ENCODE measurements at places on chromosomes 4 and X. TPM values are rescaled to one million over a fixed set of nuclear protein-coding genes. Genes with fewer than 3 reads are reported as not detected.
A peak's percentile ranks its signal among the peaks of the same experiment; 100 is the strongest.

The EVC2 gene
- total RNA-seq: 2.2 TPM

The ZCCHC12 gene
- not detected for total RNA-seq

The KLHL4 gene
- 0.05 TPM for total RNA-seq

The OPRPN gene
- not detected for total RNA-seq

The GPR143 gene
- not detected for total RNA-seq

The MANBA gene
- total RNA-seq: 14.5 TPM

The CT83 gene
- not detected for total RNA-seq

- no peaks in the 10 kb centered on the region for H3K4me1 ChIP-seq
- no peaks in the 10 kb centered on the region for H3K36me3 ChIP-seq
- no peak overlapping the region for H3K27ac ChIP-seq
- peaks cover 12% of the 10 kb centered on the region for H3K27me3 ChIP-seq
Observed at GRCh38 chr4:95092766-95093165, 335.0 kb downstream of the BMPR1B start.

- no peak overlapping the region for H3K27ac ChIP-seq
- no peaks in the 10 kb centered on the region for H3K4me1 ChIP-seq
- no peak overlapping the region for H3K4me3 ChIP-seq
- no peak for DNase-seq
- no peaks in the 10 kb centered on the region for H3K36me3 ChIP-seq
Observed at GRCh38 chr4:140849526-140849925, 93.3 kb upstream of the TBC1D9 start.

GRCh38 chrX:23935106-23935505, 27.3 kb downstream of the CXorf58 start:
- no peaks in the 10 kb centered on the region for H3K27me3 ChIP-seq
- peaks cover 15% of the 10 kb centered on the region for H3K4me1 ChIP-seq
- H3K27ac ChIP-seq: no peak overlapping the region
- DNase-seq: no peak

DNA sequence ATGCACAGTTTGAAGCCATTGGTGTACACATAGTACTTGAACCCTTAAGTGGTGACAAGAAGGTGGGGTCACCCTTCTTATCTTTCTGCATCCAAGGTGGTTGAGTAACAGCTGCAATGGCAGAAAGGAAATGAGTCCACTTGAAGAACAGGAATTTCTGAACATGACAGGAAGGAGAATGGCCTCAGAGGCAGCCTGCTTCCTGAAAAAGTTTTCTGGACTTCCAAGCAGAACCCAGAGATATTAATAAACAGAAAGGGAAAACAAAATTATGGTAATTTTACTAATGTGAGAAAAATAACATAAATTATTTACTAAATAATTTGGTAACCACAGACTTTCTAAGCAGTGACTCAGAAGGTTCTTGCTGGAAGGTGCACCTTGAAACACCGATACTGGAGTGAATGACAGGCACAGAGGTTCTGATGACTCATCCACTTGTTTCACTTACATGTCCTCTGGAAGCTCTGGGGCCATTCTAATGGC, 119.9 kb upstream of the HS3ST1 start:
- H3K27me3 ChIP-seq: peaks cover 2% of the 10 kb centered on the region
- peaks cover 8% of the 10 kb centered on the region for H3K4me1 ChIP-seq
- no peak overlapping the region for H3K27ac ChIP-seq
- H3K4me3 ChIP-seq: no peak overlapping the region

DNA sequence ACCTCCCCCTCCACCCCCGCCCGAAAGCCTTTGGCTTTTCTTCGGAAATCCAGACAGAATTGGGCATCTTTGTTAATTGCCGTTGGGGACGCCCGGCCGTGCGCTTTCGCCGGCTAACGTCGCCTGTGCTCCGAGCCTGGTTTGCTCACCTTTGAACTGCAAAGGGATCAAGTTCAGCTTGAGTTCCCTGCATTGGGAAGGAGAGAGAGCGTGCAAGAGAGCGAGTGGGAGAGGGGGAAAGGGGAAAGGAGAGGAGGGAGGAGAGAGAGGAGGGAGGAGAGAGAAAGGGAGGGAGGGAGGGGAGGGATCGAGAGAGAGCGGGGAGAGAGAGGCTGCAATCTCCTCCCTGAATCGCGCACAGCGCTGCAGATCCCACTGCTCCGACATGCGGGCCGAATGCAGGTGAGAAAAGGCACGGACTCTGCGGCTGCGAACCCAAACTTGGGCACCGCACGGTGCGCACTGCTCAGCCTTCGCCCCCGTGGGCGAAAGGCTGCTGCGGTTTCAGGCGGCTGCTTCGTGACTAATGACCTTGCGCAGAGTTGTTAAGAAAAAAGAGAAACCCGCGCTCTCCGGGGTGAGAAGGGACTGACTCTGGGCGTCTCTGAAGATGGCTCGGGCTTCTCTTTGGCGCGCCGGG, at the start of gene PCDH7:
Gene PCDH7 (plus strand): TSS at position 349 of the 640 bp plus-strand sequence. CDS start 1,054 bp downstream, outside the sequence.
- H3K4me3 ChIP-seq: peak within 1 kb of the TSS; percentile 47
- no peak for DNase-seq
- peaks cover 29% of the 10 kb centered on the region for H3K4me1 ChIP-seq
- peak within 1 kb of the TSS; percentile 49 for H3K27ac ChIP-seq

DNA sequence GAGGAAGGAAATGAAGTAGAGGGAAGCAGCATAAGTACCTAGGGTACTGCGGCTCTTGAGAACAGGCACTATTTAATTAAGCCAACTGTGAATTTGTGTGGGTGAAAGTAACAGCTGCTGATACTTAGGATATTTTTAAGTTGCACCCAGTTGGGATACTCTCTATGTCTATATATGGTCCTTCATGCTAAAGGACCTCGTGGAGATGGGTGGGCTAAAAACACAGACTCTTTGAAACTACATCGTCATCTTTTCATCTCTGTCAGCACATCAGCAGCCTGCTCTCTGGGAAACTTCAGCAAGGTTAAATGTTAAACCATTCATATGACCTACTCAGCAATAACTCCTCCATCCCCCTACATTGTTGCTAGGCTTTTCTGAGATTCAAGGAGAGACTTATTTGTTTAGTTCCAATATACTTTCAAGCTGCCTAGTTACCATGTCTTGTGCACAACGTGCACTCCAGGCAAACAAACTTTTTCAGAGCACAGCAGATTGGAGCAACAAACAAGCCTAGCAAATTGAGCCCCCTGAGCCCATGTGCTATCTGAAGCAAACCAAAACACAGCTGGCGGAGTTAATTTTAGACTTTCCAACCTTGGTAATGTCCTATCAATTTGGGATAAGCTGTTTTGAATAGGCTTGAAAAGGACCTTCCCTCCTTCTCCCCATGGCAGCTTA, 6.2 kb upstream of the MOB1B start:
- no peak overlapping the region for H3K27ac ChIP-seq
- H3K27me3 ChIP-seq: no peaks in the 10 kb centered on the region
- no peaks in the 10 kb centered on the region for H3K4me1 ChIP-seq
- DNase-seq: no peak

GRCh38 chr4:37905533-37906169, 14.8 kb downstream of the TBC1D1 start:
- peaks cover 8% of the 10 kb centered on the region for H3K4me1 ChIP-seq
- peaks cover 56% of the 10 kb centered on the region for H3K36me3 ChIP-seq
- no peaks in the 10 kb centered on the region for H3K27me3 ChIP-seq
- no peak overlapping the region for H3K27ac ChIP-seq
- H3K4me3 ChIP-seq: no peak overlapping the region

DNA sequence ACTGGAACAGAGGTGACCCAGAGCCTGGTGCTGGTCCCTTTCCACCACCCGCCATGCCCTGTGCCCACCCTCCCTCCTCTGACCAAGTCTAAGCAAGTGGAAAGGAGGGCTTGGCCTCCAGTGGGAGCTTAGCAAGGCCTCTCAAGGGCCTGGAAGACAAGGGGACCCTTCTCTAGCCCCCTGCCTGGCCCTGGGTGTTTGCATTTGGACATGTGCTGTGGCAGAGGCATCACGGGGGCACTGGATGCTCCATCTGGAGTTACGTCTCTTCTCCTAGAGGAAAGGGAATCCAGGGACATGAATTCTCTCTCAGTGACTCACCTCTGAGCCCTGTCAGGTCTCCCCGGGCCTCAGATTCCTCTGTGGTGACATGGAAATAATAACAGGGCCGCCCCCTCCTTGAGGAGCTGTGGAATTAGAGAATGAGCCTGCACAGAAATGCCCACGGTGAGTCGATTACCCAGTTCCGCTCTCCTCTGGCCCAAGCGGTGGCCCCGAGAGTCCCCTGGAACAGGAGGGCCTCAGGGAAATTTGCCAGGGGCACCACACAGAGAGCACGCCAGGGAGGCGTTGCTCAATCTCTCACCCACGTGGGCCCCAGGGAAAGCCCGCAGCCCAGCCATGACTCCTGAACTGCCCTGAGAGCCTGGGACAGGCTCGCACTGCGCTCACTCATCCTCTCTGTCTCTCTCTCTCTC, 189.6 kb downstream of the BCOR start:
- H3K4me3 ChIP-seq: no peak overlapping the region
- H3K27ac ChIP-seq: no peak overlapping the region
- no peaks in the 10 kb centered on the region for H3K27me3 ChIP-seq
- peaks cover 8% of the 10 kb centered on the region for H3K4me1 ChIP-seq
- DNase-seq: no peak
- no peaks in the 10 kb centered on the region for H3K36me3 ChIP-seq

DNA sequence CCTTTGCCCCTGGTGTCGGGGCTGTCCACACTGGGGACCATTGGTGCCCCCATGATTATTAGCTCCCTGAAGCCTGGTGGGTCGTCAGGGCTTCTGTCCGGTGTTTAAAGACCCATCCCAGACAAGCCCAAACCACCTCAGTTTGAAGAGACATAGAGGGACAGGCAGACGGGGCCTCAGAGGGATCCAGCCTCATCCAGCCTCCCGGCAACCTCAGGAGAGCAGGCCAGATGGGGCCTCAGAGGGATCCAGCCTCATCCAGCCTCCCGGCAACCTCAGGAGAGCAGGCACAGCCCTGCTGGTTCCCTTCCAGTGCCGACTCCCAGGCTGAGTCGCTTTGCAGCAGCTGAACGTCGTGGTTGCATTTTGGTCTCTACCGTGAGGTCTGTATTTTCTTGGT, 32.1 kb downstream of the PIGG start:
- no peak overlapping the region for H3K27ac ChIP-seq
- H3K27me3 ChIP-seq: no peaks in the 10 kb centered on the region
- no peaks in the 10 kb centered on the region for H3K4me1 ChIP-seq

- no peaks in the 10 kb centered on the region for H3K4me1 ChIP-seq
- DNase-seq: no peak
- no peak overlapping the region for H3K4me3 ChIP-seq
- H3K36me3 ChIP-seq: no peaks in the 10 kb centered on the region
Observed at GRCh38 chr4:159445692-159446091, 342.8 kb downstream of the RAPGEF2 start.

GRCh38 chr4:95186666-95187065, 362.1 kb downstream of the UNC5C start:
- no peaks in the 10 kb centered on the region for H3K27me3 ChIP-seq
- DNase-seq: no peak
- H3K27ac ChIP-seq: no peak overlapping the region

Data from activated CD4-positive, alpha-beta memory T cell treated with anti-CD3 and anti-CD28 coated beads, Interleukin-2, amount 10 ng/mL, durations not matched to agents 7 days and 5 days (primary cell).